ENCODE measurements at places on chromosomes 5 and 9.
A peak's percentile ranks its signal among the peaks of the same experiment; 100 is the strongest.

GRCh38 chr5:152102057-152102456, 177.4 kb upstream of the GLRA1 start:
- no peak for DNase-seq

GRCh38 chr9:94677929-94678328, 38.6 kb upstream of the FBP1 start:
- DNase-seq = no peak

- DNase-seq = no peak
These were observed 8.4 kb downstream of the PTCH1 start for GRCh38 chr9:95508242-95508967.

GRCh38 chr5:159804121-159804520, 112.2 kb upstream of the ADRA1B start:
- DNase-seq = no peak

- DNase-seq = no peak
These were observed 426.4 kb upstream of the MPDZ start for GRCh38 chr9:13705918-13706317.

DNA sequence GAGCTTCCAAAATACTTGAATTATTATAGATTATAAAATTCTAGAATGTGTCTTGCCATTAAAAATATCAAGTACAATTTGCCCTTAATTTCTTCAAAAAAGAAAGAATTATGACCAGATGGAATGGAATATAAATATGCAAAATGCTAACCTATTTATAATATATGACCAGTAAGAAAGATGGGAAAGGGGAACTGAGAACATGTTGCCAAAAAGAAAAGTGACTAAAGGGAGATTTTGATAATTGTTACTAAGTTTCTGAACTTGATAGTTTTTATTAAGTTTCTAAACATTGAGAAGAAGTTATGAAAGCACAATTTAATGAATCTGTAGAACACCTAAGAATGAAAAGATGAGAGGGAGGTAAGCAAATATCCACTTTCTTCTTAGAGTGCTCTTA, 188.4 kb upstream of the NR4A3 start:
- DNase-seq = no peak

DNA sequence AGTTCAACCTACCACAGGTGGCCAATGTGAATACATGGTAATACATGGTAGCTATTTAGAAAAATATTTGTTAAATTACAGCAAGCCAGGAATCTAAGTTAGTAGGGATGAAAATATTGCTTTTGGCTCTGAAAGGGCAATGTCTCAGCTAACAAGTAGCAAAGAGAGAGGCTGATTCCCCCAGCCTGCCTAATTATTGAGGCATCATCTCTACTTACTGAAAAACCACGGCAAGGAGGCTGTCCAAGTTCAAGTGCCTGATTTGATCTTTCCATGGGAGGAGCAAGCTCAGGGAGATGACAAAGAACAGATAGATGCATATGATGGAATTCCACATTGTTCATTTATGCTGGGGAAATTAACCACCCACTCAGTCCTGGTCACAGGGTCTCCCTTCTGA, 28.7 kb upstream of the UBTD2 start:
- DNase-seq = no peak

DNA sequence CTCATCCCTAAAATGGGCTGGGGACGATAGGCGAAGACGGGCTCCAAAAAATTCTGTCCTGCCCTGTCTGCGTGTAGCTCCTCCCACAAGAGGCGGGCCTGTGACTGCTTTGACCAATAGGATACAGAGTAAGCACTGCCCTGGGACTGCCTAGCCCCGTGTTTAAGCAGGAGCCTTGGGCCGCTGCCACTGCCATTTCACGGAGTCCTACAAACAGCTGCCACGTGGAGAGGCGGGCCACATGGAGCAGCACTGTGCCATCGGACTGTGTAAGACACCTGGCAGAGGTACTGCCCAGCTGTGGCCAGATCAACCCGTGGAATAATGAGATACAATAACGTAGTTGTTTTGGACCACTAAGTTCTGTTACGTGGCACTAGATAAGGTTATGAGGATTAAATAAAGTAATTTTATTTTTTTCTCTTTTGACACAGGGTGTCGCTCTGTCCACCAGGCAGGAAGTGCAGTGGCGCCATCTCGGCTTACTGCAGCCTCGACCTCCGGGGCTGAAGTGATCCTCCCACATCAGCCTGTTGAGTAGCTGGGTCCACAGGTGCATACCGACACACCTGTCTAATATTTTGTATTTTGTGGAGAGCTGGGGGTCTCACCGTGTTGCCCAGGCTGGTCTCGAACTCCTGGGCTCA, 87.2 kb downstream of the LMNB1 start:
- DNase-seq = no peak

GRCh38 chr5:137589185-137589584, 90.1 kb upstream of the SPOCK1 start:
- no peak for DNase-seq

DNA sequence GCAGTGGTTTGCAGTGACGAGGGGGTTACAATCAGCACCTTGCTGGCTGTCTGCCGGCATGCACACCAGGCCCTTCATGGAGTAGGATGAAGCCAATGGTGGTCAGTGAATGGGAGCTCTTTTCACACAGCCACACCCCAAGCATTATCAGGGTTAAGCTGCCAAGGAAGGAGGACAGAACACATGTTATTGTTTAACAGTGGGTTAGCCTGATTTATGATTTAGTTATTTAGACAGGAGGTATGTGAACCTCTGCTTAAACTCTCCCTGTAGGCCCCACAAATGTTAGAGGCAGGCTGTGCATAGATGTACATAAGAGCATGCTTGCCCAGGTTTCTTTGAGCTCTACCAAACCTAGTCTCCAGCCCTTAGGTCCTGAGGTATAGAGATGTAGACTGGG, 262.9 kb downstream of the SPOCK1 start:
- DNase-seq = no peak

- DNase-seq = no peak
These were observed 1457.2 kb upstream of the WWC1 start for GRCh38 chr5:166834246-166834645.

GRCh38 chr5:124895236-124895635, 148.8 kb upstream of the ZNF608 start:
- no peak for DNase-seq

- no peak for DNase-seq
These were observed 80.2 kb downstream of the ARRDC3 start for GRCh38 chr5:91302958-91303357.

- DNase-seq = no peak
These were observed 21.2 kb downstream of the POU4F3 start for GRCh38 chr5:146359836-146360235.

- DNase-seq = no peak
These were observed 7.9 kb downstream of the FLT4 start for GRCh38 chr5:180641566-180641900.

DNA sequence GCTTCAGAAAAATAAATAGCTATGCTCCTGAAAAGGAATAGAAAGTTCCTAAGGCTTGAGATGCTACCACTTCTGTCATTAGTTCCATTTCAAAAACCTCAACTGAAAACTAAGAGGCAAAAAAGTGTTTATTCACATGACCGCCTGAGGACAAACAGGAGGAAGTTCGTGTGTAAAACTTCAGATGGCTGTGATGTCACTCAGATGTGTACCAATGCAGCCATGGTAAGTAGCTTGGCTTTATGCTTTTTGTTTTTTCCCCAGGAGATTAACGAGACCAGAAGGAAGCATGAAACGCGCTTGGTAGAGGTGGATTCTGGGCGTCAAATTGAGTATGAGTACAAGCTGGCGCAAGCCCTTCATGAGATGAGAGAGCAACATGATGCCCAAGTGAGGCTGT, 33.0 kb downstream of the LMNB1 start:
- no peak for DNase-seq

DNA sequence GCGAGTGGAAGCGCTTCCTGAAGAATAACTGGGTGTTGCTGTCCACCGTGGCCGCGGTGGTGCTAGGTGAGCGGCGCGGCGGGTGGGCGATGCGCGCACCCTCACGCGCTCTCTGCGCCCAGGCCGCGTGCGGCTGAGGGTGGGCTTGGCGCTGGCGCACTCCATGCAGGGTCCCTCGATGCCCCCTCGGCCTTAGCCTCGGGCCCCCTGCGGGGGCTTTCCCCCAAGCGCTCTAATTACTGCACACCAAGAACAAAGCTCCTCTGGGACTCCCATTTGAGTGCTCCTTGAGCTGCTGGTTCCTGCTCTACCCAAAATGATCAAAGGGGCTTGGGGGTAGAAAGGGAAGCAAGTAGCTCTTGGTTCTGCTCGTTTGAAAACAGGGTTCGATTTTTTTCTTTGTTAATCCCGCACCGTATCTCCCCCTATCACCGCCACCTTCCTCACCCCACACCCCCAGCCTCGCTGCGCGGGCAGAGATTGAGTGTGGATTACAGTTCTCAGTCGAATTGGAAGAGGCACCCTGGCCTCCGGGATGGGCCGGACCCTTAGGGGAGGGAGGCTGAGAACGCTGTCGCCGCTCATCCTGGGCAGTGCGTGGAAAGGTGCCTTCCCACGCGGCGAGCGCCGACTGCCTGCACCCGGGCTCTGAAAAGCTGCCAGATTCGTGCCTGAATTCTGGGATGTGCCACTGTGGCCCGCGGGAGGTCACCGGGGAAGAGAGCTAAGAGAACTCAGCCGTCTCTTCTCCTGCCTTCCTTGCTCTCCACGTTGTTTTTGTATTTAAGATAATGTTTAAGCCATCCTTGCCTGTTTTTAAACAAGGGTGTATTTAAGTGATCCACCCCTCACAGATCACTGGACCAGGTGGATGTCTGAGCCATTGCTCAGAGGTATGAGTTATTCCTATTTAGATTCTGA, 697 bp downstream of the SLC1A1 start:
- DNase-seq = no peak

DNA sequence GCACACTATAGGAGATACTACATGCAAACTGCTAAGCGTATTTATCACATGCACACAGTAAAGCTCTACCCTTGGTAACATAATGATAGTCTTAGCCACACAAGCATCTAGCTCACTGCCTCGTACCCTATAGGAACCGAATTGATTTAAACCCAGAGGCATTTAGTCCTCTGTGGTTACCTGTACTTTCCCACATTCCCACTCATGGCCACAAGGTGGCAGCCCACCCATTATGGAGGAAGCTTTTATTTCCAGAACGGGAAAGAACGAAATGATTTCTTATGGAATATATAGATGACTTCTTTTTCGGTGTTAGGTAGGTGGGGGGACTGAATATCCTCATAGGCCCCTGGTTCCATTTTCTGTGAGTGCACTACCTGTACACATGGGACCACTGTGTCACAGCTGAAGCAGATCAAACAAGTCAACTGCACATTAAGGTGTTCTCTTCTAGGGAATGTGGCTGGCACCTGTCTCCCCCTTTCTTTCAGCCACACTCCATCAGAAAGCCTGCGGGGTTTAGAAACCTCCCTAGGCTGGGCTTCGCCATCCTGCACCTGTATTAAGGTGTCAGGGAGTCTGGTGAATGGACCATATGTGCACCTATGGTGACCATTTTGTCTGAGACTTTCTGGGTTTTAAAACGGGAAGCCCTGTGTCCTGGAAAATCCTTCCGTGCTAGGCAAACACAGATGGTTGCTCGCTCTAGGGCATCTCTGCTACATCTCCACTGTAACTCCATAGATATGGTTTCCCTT, 313.2 kb downstream of the SLIT3 start:
- DNase-seq = peak; percentile 48

DNA sequence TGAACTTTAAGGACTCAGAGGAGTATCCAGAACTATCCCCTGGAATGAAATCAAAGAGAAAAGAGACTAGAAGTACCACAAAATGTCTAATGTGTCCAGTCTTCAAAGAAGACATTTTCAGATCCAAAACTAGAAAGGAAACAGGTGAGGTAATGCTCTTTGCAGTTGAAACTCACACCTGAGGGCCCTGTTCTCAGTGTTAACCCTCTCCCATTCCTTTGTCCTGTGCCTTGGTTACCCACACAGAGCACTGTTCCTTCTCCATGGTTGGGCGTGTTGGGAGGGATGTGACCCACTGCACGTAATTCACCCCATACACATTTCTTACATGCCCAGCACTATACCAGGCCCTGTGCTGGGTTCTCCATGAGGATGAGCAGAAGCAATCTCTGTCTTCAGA, 21.3 kb downstream of the MSANTD3 start:
- DNase-seq = no peak

DNA sequence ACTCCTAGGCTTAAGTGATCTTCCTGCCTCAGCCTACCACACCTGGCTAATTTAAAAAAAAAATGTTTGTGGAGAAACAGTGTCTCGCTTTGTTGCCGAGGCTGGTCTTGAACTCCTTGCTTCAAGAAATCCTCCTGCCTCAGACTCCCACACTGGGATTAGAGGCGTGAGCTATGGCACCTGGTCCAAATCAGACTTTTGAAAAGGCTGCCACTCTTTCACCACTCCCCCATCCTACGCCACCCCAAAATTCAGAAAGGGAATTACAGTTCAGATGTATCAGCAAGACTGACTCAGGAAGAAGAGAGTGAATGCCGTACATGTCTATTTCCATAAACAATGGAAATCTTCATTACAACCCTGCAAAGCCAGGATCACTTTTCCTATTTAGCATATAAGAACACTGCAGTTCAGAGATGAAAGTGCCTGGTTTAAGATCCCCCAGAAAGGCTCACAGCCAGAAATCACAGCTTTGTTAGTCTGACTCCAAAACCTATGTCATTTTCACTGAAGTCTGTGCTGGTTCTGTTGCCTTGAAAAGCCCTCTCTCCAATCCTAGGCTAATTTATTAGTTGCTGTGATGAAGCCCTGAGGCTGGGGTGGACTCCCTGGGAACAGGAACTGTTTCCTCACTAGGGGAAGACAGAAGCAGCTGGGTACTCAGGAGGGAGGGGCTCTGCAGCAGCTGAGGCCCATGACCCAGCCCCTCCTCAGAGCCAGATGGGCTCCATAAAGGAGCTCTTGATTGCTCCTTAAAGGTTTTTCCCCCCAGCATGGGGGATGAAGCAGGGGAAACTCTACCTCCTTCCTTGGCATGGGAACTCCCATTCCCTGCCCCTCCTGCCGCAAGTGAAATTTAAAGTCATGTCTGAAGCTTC, 3.1 kb downstream of the FBLL1 start:
- no peak for DNase-seq

DNA sequence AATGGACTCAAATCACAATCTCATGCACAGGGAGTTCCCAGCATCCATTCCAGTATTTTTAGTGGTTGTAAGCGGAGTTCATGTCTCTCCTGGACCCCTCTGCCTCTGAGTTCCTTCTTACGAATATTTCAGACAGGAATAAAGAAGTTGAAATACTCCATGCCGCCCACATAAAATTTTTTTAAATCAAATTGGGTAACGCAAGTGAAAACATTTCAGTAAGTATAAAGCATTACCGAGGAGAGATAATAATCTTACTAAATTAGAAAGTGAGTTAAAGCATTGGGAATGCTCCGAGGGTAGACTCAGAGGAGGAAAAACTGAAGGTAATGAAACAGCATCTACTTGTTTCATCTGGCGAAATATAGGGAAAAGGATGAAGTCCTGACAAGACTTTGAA, 317.6 kb downstream of the ARRDC3 start:
- no peak for DNase-seq

DNA sequence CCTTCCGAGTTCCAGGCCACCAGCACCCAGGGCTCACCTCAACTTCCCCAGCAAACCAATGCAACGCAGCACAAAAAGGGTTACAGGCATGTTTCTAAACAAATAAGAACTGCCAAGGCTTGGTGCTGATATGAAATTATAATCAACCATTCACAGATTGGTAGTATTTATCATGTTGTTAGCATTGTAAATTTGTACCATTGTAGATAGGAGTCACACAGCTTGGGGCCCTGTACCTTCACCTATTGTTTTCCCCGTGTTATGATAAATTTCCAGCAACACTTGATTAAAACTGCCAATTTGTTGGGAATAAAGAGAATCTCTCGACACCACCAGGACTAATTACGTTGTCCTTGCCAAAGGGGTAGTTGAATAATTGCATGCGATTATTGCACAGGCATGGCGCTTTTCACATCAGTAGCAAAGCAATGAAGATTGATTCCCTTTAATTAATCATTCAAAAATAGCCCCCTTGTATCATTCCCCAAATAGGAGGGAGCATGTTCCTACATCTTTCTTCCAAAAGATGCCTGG, 454.1 kb downstream of the ZNF608 start:
- no peak for DNase-seq

Measured in activated T-cell treated with anti-CD3 and anti-CD28 coated beads for 24 hours (primary cell).